CD4-positive, alpha-beta memory T cell (primary cell): ENCODE measurements at places on chromosomes 5 and 9.

- no peak for DNase-seq
Observed at GRCh38 chr9:124696101-124696500, 75.0 kb downstream of the NR6A1 start.

GRCh38 chr9:124040935-124041816, 29.6 kb downstream of the LHX2 start:
- peak; percentile 41 for DNase-seq

GRCh38 chr9:130846487-130847305, 11.6 kb downstream of the ABL1 start:
- DNase-seq: no peak

DNA sequence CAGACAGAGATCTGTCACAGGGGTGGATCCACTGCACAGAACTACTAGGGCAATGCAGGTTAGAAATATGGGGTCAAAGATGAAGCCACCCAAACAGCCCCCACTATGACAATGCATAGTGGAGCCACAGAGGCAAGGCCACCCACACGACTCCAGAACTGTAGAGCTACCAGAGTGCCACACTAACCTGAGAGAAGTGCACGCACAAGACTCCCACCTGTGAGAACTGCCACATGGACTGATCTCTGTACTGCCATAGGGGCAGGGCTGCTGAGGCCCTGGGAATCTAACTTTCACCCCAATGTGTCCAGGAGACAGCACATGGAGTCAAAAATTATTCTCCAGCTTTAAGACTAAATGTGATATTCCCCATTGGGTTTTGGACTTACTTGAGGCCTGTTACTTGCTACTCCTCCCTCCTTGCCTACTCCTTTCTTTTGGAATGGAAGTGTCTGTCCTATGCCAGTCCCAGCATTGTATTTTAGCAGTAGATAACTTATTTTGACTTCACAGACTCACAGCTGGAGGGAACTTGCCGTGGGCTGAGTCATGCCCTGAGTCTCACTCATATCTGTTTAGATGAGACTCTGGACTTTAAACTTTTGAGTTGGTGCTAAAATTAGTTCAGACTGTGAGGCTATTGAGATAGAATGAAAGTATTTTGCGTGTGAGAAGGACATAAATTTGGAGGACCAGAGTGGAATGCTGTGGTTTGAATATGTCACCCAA, 853.3 kb downstream of the MAT2B start:
- DNase-seq: no peak

DNA sequence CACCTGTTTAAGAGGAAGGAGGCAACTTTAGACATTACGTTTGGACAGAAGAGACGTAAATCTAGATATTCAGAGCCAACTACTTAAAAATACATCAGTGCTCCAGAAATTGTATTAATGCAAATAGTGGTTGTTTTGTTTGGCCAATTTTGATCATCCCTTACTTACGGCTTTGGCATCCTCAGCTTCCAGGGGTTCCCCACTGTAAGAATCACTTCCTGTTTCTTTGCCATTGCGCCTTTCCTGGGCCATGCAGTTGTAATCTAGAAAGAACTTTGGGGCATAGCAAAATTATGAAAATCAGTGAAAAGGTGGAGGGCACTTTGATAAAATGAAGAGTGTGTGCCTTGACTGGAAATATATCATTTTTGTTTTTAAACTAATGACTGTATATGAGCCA, 537.2 kb upstream of the TLE4 start:
- DNase-seq: no peak

DNA sequence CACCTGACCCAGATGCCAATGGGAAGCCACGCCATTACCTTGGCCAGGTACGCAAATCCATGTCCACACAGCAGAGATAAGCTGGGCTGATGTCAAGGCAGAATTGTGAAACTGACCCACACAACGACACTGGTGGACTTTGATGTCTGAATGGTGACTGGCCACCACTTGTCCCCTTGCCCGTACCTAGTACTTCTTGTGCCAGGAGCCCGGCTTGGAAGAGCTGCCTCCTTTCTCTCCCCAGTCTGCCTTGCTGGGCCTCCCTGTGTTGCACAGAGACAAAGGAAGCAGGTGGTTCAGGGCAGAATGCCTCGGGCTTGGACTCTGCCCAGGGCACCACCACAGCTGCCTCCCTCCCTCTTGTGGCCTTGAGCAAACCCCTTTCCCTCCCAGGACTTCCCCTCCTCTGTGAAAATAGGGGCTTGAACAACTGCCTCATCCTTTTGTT, 23.3 kb downstream of the PTGES2 start:
- DNase-seq: no peak

GRCh38 chr9:13734601-13735000, 455.1 kb upstream of the MPDZ start:
- no peak for DNase-seq

DNA sequence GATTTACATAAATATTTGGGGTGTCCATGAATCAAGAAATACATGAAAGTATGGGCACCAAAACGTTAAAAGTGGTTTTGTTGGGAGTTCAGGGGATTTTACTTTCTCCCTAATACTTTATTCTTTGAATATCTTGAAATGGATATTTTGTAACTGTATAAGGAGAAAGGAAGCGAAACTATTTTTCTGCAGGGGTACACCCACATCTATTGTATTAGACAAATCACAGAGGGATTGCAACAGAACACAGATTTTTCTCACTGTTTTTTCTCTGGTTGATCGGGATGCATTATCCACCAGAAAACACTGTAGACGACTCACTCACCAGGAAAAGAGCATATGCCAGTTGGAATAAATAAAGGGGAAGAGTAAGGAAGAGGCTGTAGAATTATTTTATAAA, 1.2 kb upstream of the RABGAP1 start:
- DNase-seq: no peak

GRCh38 chr9:77735494-77735893, 87.4 kb upstream of the GNA14 start:
- no peak for DNase-seq

GRCh38 chr9:92592537-92592936, 56.7 kb upstream of the ECM2 start:
- DNase-seq: no peak

DNA sequence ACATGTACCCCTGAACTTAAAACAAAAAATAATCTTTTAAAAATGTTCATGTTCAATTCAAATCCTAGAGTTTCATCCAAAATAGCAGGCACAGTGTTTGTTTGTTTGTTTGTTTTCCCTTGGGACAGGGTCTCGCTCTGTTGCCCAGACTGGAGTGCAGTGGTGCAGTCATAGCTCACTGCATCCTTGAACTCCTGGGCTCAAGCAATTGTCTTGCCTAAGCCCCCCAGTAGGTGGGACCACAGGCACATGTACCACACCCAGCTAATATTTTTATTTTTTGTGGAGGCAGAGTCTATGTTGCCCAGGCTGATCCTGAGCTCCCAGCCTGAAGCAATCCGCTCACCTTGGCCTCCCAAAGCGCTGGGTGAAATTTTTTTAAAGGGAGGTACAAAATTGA, 5.0 kb upstream of the POLR1E start:
- DNase-seq: no peak

DNA sequence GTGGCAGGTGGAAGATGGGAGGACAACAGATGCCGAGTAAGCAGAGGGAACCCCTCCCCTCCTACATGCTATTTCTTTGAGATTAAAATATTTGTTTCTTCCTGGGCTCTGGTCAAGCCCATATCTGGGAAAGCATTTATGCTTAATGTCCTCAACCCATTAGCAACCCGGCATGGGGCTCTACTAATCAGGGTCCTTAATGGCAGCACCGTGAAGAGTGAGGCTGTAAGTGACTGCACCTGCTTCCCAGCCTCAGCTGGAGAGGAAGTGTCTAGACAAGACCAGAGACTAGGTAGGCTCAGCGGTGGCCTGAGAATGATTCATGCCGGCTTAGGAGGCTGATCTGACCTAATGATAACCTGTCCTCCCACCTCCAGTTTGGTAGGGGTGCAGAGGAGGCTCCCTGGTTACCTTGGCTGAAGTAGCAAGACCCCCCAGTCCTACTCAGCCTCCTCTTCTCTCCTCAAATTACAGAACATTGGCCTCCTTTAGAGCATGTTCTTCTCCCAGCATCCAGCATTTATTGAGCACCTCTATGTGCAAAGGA, 61.3 kb upstream of the HSPA9 start:
- DNase-seq: no peak

GRCh38 chr9:132324425-132324824, 30.4 kb downstream of the SETX start:
- no peak for DNase-seq

DNA sequence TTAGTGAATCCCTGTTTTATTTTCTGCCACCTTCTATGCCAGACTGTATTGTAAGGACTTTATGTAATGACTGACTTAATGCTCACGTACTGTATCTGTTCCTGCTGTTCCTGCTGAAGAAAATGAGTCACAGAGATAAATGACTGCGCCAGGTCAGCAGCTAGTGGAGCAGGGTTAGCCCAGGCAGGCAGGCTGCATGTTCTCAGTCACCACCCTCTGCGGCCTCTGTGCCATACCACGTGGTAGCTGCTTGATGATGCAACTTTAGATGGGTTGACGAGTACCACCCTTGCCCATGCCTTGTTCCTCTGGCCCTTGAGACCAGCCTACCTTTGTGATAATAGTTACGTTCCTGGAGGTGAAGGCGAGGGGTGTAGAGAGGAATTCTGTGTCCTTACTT, 161.9 kb downstream of the TRIO start:
- DNase-seq: no peak

DNA sequence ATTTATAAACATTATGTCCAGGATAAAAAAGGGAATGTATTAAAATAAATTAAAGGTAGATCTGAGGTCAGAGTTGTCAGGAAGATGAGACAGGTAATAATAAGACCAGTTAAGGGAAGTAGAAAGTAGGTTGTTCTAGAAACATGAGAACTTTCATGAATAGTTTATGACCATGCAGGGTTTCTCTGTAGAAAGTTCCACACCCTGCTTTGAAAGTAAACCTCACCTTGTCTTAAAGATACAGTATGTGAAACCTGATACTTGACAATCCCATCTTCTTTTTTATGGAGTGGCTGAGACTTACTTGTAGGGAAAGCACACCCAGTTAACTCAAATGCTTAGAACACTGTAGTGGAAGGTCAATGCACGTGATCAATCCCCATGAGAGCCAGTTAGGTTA, 260.6 kb upstream of the ZNF462 start:
- DNase-seq: no peak

- no peak for DNase-seq
Observed at GRCh38 chr9:79213417-79214125, 358.2 kb upstream of the TLE4 start.

DNA sequence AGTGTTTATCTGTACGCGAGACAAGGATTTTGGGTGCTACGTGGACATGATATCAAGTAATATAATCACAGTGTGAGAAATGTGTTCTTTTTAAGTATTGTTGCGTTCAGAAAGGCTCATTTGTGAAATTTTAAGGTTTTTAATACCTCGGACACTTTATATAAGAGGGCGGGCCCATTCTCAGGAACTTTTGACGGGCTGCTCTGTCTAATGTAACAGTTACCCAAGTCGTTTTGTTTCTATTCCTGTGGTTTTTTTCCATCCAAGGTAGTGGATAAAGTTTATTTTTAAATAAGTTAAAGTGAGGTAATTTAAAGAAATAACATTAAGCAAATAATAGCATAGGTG, 525 bp downstream of the SRP19 start:
- DNase-seq: no peak

GRCh38 chr5:132752581-132753125, 5.4 kb downstream of the CCNI2 start:
- no peak for DNase-seq

GRCh38 chr5:154587123-154588026, 109.3 kb upstream of the HAND1 start:
- no peak for DNase-seq

DNA sequence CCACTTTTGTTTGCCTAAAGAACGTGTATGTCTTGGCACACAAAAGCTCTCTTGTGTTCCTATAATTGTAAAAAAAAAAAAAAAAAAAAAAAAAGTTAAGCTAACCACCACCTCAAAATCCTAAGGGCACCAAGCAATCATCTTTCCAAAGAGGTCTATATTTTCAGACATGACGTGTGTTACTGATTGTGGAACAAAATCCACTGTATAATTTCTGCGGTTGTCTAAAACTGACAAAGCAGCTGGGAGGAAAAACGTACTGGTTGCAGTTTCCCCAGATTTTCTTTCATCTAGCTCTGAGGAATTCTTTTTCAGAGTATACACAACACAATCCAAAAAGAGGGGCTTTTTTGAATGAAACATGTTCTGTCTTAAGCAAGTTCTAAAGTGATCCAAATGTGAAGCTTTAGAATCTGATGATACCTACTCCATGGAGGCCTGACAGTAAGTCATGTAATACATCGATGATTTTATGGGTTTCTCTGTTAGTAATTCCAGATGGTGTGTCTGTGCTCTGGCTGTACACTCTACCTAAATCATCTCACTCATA, 375.6 kb upstream of the NUDT12 start:
- DNase-seq: no peak

DNA sequence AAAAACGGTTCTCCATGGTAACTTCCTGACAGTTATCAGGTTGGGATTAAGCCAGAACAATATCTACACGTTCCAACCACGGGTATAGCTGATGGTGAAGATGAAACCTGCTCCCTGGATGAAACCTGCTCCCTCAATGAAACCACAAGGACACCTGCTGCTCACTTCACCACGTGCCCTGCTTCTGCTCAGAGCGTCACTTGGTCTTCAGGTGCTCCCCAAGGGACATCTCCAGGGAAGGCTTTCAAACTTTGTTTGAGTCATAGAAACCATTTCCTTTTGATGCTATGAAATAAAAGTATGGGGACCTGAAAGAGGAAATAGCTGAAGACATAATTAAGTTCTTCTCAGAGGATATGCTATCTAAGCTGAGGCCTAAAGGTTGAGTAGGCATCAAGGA, 242.4 kb downstream of the MED10 start:
- DNase-seq: no peak

DNA sequence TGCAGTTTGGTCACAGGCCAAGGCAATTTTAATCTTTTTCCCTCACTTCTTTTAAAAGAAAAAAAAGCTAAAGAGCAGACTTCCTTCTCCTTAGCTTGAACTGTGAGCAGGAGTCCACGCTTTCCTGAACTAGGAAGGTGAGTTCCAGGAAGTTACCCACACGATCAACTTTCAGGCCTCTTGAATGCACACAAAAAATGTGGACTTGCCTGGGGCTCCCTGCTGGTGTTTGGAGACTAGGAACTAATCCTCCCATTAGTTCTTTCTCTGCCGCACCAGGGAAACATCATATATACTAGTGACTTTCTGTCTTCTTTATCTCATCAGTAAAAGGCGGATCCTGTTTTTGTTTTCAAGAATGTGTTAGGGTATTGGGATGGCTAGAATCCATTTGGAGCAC, 240.0 kb downstream of the GOLPH3 start:
- no peak for DNase-seq

GRCh38 chr5:81972492-81972783, 615 bp downstream of the ATG10 start:
- DNase-seq: no peak

- DNase-seq: no peak
Observed at GRCh38 chr5:101543780-101544179, 640.7 kb upstream of the ST8SIA4 start.

GRCh38 chr9:136996361-136997292, at the start of gene CLIC3:
TSS of gene CLIC3 (minus strand) at chr9:136996568. CDS start at chr9:136996543, 25 bp downstream.
- DNase-seq: peak; percentile 76

DNA sequence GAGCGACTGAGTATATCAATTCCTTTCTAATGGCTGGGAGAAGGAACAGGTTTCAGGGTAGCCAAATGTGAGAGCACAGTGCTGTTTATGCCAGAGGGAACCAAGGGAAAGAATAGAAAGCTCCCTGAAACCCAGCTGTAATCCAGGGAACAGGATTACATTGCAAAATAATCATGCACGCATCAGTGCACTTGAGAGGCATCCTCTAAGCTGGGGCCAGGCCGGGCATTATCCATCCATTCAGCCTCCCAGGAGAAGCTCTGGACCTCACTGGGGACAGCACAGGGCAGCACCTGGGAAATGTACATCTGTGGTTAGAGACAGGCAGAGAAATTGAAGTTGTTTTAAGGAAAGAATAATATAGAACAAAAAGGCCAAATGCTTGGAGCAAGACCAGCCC, 72.7 kb downstream of the MTRR start:
- no peak for DNase-seq
